Small intestine (tissue), 16 donors: ENCODE measurements at places on chromosomes 7 and 10.
A peak's percentile ranks its signal among the peaks of the same experiment; 100 is the strongest.

DNA sequence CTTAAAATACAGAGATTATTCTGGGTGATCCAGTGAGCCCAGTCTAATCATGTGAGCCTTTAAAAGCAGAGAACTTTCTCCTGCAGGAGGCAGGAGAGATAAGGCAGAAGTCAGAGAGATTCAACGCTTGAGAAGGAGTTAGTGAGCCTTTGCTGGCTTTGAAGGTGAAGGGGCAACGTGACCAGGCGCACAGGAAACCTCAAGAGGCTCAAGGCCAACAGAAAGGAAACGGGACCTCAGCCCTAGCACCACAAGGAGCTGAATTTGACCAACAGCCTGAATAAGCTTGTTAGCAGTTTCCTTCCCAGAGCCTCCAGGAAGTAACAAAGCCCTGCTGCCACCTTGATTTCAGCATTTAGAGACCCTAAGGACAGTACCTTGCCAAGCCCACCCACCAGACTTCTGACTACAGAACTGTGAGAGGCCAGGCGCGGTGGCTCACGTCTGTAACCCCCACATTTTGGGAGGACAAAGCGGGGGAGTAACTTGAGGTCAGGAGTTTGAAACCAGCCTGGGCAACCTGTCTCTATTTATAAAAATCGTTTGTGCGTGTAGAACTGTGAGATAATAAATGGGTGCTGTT lies 87.3 kb upstream of the KAT6B start:
- DNase-seq, result peak; percentile 29

DNA sequence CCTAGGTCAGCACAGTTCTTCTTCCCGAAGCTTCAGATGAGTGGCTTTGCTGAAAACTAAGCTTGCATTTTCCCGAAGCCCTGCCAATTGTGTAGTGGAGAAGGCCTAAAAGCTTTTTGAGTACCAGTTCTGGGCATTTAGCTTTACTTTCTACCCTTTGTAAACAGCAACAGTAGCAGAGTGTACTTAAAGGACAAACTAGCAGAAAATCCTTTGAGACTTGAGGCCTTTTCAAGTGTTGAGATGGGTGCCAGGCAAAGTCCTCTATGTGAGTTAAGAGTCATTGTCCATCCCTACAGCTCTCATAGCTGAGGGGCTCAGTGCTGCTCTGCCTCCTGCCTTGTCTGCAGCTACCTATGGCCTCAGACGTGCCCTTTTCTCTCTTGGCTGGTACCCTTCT lies 368.2 kb downstream of the CCSER2 start:
- DNase-seq, result no peak

DNA sequence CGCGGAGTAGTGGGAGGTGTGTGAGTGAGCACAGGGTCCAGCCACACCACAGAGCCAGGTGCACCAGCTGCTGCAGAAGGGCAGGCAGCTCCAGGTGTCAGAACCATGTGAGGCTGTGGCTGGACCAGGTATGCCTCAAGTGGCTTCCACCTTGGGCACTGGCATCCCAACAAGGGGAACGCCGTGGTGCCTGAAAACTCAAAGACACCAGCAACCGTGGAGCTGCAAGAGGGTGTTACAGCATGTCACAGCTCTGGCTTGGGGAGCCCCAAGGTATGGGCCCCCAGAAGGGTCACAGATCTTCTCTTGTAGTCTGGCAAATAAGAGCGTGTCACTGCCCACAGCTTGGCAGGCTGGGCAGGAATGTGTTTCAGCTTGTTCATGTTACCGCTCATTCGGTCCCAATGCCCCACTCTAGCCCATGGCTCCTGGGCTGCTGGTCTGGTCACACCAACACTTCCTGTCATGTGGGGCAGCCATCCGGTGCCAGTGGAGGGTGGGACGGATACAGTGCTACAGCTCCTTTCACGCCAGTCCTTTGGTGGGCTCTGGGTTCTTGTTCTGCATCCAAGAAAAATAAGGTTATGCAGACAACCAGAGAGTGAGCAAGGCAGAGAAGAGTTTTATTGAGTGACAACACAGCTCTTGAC lies 29.8 kb downstream of the STRA8 start:
- no peak for DNase-seq

DNA sequence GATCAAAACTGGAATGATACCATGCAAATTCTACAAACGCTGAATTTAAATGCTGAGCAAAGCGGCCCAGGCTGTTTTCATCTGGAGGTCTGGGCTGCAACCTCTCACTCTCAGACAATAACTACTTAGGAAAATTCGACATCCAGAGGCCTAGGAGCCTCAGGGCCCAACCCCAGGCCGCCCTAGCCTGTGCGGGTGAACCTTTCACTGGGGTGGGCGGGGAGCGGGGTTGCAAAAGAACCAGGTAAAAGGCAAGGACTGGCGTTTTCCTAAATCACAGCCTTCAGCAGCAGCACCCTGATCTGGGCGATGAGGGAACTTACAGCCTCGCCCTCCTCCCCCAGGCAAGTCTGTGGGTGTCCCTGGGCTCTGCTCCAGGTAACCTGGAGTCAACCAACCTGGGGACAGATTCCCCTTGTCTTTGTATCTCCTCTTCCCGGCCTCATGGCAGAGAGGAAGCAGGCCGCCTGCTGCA lies 33.4 kb downstream of the CALML5 start:
- DNase-seq, result no peak

GRCh38 chr10:71252220-71252619 lies 39.9 kb downstream of the UNC5B start:
- DNase-seq, result peak; percentile 96

DNA sequence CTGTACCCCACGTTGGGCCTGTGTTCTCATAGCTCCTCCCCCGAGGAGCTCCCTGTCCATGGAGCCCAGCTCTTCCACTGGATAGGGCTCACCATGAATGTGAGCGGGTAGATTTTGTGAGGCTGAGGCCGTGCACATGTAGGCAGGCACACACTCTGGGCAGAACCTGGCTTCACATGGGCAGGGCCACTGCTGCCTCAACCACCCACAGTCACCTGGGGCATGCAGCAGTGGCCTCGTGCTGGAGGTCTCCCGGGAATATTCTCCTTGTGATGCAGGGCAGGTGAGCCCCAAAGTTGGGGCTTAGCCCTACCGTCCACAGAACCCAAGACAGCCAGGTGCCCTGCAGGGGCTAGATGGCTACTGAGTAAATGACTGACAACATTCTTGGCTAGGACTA lies 116.6 kb downstream of the TMEM130 start:
- no peak for DNase-seq

GRCh38 chr10:79249186-79250121 lies 97.8 kb upstream of the PPIF start:
- DNase-seq, result no peak
